GM12864 (cell line): ENCODE measurements at places on chromosomes 4 and X.

DNA sequence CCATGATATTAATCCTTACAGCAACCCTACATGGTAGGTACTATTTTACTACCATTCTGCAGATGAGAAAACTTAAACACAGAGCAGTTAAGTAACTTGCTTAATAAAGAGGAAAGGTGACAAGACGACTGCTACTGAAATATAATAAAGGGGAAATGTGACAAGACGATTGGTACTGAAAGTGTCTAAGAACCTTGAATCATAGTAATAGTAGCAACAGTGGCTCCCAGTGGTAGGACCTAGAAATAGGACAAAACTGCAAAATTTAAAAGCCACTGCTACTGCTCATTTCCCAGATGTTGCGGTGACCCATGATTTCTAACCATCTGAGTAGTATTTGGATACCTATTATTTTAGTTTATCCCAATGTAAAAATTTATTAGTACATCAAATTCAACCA is 89.5 kb downstream of the TASL start:
- DNase-seq = peak; percentile 15

DNA sequence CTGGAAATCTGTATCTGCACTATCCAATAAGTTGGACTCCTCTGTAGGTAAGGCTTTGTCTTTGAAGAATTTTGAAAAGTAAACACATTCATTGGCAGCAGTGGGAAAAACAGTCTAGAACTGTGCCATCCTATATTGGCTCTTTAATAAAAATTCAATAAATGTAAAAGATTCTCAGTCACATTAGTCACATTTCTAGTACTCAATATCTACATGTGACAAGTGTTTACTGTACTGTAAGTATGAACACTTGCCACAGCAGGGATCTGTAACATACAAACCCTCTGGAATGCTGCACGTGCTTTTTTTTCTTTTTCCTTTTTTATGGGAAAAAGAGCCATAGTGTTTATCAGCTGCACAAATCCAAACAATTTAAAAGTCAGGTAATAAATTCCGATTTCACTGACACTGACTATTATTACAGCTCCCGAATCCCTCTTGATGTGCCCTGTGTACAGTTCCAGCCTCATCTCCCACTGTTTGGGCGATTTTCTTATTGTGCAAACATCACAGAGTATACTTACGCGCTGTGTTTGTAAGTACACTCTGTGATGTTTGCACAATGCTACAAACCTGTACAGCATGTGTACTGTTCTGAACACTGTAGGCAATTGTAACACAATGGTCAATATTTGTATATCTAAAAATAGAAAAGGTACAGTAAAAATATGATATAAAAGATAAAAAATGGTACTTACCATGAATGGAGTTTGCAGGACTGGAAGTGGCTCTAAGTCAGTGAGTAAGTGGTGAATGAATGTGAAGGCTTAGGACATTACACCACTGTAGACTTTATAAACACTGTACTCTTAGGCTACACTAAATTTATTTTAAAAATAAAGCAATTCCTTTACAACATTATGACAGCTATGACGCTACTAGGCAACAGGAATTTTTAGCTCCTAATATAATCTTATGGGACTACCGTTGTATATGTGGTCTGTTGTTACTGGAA is 8.7 kb downstream of the PYURF start:
- DNase-seq = no peak

DNA sequence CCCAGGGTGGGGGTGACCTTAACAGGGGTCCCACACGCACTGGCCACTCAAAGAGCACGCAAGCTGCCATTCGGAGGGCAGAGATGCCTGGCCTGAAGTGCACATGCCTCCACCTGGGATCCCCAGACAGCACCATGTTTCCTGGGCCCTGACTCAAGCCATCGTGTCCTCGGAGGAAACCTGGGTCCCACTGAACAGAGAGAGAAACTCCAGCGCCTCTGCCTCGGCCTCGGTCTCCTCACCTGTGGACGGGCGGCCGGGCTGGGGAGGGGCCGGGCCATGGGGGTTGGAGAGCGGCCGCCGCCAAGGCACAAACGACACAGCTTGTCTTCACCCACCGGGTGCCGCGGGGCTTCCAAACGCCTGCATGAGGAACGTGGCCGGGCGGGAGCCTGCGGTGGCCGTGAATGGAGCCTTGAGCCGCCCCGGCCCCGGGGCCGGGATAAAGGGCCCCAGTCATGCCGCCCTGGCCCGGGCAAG is 30.0 kb upstream of the FGFR3 start:
- DNase-seq = no peak

- no peak for DNase-seq
Observed at GRCh38 chr4:18110099-18110498, 88.5 kb upstream of the LCORL start.

- no peak for DNase-seq
Observed at GRCh38 chr4:3715061-3715854, 50.9 kb upstream of the ADRA2C start.

DNA sequence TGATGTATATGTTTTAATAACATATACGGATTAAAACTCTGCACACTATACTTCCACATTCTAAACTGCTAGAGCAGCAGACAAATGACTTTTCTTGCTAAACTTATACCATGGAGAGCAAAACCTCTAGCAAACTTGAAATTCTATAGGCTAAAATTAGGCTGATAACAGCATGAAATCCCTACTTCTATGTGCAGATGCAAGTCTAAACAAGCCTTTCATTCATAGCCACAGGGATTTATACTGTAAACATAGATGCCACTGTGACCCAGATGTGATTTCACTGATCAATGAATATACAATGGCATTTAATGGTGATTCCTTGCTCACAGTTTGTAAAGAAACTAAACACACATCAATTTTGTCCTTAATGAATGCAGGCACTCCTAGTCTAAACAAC is 151.0 kb downstream of the ANTXR2 start:
- DNase-seq = no peak

GRCh38 chr4:113553082-113553481 is 208.5 kb downstream of the CAMK2D start:
- no peak for DNase-seq

DNA sequence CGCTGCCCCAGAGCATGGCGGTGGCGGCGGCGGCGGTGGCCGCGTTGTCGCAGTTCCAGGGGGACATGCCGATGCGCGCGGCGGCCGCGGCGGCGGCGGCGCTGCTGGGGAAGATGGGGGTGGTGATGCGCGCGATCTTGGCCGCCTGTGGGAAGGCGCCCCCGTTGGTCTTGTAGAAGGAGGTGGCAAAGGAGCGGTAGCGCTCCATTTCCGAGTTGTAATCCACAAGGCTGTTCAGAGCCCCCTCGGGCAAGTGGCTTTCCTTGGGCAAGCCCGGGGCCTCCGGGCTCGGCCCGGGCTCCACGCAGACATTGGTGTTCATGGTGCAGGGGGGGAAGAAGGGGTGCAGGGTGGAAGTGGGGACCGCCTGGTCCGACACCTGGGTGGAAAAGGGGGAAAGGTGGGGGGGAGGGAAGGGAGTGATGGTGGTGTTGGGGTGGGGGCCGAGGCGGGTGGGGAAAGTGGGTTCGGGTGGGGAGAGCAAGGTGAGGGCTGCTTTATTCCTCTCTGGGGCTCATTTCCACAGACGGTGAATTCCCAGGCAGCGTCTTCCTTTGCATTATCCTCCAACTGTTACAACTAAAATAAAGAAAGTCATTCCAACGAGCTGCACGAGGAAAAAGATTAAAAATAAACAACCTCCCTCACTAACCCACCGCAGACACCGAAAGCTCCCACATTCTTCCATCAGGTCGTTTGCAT is 3.1 kb downstream of the CXXC4 start:
- no peak for DNase-seq

GRCh38 chr4:89295415-89295927 is 12.1 kb downstream of the GPRIN3 start:
- DNase-seq = no peak

- DNase-seq = no peak
Observed at GRCh38 chr4:7665321-7665720, 230.6 kb upstream of the PSAPL1 start.

GRCh38 chrX:54166915-54167314 is 16.1 kb downstream of the FAM120C start:
- DNase-seq = no peak

DNA sequence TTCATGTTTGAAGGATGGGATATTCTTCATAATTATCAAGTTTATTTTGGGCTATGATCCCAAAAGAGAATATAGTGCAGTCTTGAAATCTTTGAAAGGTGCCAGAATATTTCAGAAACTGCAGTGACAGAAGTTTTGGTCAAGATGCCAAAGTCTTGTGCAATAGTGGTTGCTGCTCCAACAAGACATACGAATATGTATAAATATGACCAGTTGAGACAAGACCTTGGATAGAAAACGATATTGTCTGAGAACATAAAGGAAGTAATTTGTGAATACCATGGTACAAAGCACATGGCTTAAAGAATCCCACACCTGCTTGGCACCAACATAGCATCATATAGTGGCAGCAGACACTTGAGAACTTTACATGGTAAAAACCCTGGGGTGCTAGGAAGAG is 48.6 kb upstream of the AMELX start:
- DNase-seq = no peak

GRCh38 chr4:6668391-6668790 is 25.3 kb upstream of the S100P start:
- DNase-seq = no peak

DNA sequence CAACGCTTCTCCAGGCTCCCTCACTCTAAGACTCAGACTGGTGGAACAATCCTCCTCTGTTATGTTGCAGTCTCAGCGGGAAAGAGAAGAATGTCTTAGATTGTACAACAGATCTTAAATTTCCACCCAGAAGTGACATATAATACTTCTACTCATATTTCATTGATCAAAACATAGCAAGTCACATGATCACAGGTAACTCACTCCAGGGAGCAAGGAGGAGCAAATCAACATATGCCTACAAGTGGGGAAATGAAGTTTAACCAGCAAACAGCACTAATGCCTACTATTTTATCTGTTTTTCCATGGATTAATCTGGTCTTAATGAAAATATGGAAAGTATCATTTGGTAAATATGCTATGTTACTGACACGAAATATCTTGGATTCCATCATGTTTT is 819.8 kb downstream of the CCSER1 start:
- DNase-seq = no peak

DNA sequence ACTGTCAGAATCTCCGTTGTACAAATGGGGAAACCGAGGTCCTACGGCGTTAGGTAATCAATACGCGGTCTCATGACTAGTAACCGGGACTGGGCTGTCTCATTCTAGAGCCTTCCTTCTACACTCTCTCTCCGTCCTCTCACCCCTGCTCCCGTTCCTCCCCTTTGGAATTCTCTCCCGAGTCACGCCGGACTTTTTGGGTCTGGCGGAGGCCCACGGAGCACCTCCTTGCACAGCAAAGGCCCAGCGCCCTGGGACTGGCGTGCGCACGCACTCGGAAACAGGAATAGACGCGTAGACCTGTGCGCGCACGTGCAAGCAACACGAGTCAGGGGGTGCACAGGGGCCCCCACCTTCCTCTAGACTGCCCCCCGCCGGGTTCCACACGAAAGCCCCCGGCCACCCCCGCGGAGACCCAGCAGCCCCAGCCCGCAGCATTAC is 361 bp downstream of the QDPR start:
- no peak for DNase-seq

DNA sequence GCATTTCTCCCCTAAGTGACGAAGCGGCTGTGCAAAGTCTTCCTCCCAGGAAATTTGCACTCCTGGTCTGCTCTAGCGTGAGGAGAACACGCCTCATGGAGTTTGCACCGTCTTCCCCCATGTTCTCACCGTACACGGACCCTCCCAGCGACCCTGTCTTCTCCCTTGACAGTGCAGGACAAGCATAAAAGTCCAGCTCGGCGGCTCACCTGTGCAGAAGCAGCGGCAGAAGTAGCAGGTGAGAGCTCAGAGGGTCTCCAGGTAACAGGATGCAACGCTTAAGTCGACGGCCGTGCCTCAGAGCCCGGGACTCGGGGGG is 314 bp downstream of the P2RY8 start:
- DNase-seq = no peak

- DNase-seq = no peak
Observed at GRCh38 chr4:108334031-108334430, 165.3 kb upstream of the LEF1 start.

DNA sequence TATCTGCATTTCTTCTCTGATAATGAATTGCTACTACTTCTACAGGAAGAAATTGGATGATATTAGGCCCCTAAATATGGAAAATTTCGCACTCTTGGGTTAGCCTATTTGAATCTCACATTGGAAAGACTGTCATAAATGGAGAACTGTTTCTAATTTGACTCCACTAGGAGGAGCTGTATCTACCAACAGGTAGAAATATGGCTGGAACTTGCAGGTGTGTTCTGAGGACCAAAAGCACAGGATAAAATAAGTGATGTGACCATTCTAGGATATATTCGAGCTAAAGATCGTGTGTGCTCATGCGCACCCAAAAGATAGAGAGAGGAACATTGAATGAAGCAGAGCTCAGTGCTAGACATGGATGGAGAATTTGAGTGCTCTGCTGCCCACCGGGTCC is 4.8 kb upstream of the NKAP start:
- no peak for DNase-seq

GRCh38 chrX:70030301-70030767 is 19.4 kb downstream of the AWAT2 start:
- DNase-seq = no peak

DNA sequence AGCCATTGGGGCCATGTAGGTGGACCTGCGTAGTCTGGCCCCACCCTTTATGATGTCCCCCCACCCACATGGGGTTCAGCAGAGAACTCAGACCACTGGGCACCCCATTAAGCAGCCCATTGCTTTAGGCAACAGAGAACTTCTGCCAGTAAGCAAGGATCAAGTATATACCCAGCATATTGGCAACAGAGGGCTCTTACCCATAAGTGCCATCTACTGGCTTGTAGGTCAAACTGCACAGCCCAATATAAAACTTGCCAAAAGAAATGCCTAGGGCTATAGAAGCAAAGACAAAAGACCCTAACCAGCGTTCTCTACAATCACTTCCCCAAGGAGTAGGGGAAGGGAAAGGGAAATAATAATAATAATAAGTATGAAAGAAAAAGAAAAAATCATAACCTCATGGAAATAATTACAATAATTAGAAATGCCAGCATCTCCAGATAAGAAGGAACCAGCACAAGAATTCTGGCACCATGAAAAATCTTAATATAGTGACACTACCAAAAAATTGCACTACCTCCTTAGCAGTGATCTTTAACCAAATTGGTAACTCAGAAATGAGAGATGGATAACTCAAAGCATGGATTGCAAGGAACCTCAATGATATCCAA is 1090.7 kb downstream of the FAT4 start:
- no peak for DNase-seq

DNA sequence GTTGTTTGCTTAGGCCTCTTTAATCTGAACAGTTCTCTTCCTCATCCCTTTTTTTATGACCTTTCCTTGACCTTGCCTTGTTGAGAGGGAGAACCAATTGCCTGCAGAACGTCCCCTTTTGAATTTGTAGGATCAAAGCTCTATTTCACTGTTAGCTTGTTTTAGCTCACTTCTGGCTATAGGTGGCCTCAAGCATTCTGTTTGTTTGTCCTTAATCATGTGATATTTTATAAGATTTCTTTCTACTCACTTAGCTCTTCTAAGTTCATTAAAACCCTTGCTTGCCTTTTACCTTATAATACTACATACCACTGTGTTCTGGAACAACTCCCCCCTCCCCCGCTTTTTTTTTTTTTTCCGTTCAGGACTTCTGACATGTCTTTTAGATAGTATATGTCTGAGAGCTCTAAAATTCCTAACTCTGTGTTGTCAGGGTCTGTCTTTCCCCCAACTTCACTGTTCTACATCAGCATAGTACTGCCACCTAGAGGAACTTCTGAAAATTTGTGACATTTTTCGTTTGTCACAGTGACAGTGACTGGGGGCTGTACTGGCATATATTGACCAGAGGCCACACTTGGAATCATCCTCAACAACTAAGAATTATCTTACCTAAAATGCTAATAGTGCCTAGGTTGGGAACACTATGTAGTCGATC is 128.5 kb downstream of the LARP7 start:
- DNase-seq = peak; percentile 10

GRCh38 chr4:89067417-89067816 is 10.4 kb upstream of the FAM13A start:
- no peak for DNase-seq
